ENCODE measurements at places on chromosomes 7 and 10. TPM values are rescaled to one million over a fixed set of nuclear protein-coding genes. Genes with fewer than 3 reads are reported as not detected.

CYTH3 gene
- 24.9 TPM for total RNA-seq

AKR1C4 gene
- not detected for total RNA-seq

DNA sequence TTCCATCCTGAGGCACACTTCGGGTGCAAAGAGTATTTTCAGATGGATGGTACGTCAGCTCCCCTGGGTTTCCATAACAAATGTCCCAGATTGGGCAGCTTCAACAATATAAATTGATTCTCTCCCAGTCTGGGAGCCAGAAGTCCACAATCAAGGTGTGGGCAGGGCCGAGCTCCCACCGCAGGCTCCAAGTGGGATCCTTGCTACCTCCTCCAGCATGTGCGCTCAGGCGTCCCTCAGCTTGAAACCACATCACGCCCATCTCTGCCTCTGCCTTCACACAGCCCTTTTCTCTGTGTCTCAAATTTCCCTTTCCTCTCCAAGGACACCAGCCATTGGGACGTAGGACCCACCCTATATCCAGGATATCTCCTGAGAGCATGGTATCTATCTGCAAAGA, 153.5 kb downstream of the DIP2C start:
- DNase-seq: no peak

DNA sequence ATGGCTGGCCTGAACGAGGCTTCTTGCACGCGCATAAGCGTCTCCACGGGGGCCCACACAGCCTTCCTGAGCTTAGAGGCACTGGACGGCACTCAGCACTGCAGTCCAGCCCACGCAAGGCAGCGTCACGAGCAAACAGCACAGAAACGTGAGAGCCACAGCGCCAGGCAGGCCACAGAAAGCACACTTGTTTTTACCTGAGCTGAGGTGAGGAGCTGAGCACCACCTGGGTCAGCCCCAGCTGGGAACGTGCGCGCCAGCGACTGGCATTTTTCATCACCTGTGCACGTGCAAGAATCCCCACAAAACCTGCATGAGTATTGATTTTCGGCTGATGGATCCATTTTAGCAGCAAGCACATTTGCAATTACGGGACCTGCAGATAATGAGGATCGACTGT, 26.7 kb downstream of the IQCE start:
- DNase-seq: no peak

TUBB8 gene
- not detected for total RNA-seq

GRCh38 chr7:95546647-95547046, 49.7 kb downstream of the PDK4 start:
- no peak for DNase-seq

KIF11 gene
- 0.59 TPM for total RNA-seq

RADIL gene
- total RNA-seq: 2.5 TPM

ADAMTS14 gene
- 0.81 TPM for total RNA-seq

DRGX gene
- total RNA-seq: not detected

TAS2R41 gene
- not detected for total RNA-seq

DNA sequence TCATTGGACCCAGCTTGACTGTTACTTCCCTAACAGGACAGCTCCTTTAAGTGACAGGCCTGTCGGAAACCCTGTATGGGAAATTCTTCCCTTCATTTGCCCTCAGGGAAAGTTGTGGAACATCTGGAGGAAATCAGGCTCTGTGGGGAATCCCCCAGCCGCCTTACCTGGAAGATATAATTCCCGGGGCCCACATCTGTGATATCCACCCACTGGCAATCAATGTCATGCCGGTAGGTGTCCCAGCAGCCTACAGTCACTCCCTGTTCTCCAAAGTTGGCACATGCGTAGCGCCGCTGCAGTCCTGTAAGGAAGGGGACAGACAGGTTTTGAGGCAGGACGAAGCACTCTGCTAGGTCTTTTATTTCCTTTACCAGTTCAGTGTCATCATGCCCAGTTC, 16.6 kb downstream of the LOXL4 start:
- DNase-seq: no peak

FBXL13 gene
- total RNA-seq: 0.32 TPM

SEMA3D gene
- 1.9 TPM for total RNA-seq

ABCB4 gene
- total RNA-seq: 9.8 TPM

DNA sequence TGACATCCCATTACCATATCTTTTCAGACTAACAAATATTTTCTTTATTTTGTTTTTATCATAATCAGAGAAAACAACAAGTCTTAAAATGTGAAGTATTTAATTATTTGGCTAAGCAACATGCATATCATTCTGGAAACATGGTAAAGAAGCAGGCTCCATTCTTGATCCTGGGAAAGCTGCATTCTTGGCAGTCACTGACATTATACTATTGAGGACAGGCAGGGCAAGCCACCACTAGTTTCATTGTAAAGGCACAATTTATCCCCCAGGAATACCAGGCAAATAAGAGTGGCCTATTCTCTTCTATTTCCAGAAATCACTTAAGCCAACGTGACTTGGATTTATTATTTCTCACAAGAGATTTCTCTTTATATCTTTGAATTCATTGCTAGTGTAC, 153.8 kb upstream of the AKR1E2 start:
- no peak for DNase-seq

GRCh38 chr10:1199897-1200721, 143.9 kb downstream of the WDR37 start:
- DNase-seq: peak; percentile 74

GRCh38 chr10:62790571-62790970, 13.9 kb upstream of the ADO start:
- DNase-seq: no peak

GRCh38 chr10:126833542-126833941, 71.7 kb upstream of the DOCK1 start:
- DNase-seq: no peak

OR2AE1 gene
- total RNA-seq: not detected
